Activated T-helper 1 cell treated with anti-CD3 and anti-CD28 coated beads, Interleukin-12 subunit alpha, Interleukin-12 subunit beta, Interleukin-2, Interleukin-4 antibody, amounts not matched to agents 30 ng/mL and 10 ng/mL and 1 ng/mL, durations not matched to agents 14 hours and 24 hours and 36 hours (primary cell): ENCODE measurements at places on chromosomes 1 and 21. TPM values are rescaled to one million over a fixed set of nuclear protein-coding genes. Genes with fewer than 3 reads are reported as not detected.

INSRR gene
- total RNA-seq: 0.65 and 0.78 TPM in 2 replicates

PCP4 gene
- total RNA-seq: not detected in 2 replicates

DNA sequence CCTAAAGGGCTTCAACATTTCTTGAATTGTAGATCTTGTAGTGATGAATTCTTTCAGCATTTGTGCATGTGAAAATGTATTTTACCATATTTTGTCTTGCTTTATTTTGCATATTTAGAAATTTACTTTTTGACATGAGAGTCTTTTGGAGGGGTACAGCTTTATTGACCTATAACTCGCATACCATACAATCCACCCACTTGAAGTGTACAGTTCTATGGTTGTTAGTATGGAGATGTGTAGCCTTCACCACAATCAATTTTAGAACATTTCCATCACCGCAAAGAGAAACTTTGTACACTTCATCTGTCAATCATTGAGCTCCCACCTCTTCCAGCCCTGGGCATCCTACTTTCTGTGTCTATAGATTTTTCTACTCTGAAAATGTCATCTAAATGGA is 7.2 kb upstream of the MIA3 start:
- no peak for DNase-seq

DNA sequence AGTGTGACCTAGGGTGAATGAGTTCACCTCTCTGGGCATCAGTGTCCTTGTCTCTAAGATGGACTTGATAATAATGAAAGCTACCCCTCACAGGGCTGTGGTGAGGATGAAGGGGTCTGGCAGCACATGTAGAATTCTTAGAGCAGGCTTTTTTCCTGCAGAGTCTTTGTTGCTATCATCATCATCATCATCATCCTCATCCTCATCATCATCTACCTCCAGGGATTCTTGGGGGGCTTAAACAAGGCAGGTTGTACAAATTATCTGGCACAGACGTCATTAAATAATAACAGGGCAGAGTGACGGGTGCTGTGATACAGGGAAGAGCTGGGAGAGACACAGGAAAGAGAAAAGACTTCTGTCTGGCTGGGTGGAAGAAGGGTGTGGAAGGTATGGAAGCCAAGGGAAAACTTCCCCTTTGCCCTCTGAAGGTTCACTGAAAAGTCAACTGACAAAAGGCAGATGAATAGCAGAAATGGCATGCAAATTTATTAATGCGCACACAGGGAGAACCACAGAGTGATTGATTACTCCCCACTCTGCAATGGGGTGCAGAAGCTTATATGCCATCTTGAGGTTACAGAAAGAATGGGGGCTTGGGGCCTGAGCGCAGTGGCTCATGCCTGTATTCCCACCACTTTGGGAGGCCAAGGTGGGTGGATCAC is 17.0 kb upstream of the SLC2A1 start:
- no peak for DNase-seq

GRCh38 chr1:99083338-99083737 is 78.7 kb upstream of the PLPPR5 start:
- no peak for DNase-seq

TNFRSF8 gene
- 26.9 and 27.9 TPM in 2 replicates for total RNA-seq

FHAD1 gene
- total RNA-seq: not detected in 2 replicates

- DNase-seq: no peak
These were observed 1814.0 kb downstream of the PLA2G4A start for GRCh38 chr1:188642704-188643103.

DNA sequence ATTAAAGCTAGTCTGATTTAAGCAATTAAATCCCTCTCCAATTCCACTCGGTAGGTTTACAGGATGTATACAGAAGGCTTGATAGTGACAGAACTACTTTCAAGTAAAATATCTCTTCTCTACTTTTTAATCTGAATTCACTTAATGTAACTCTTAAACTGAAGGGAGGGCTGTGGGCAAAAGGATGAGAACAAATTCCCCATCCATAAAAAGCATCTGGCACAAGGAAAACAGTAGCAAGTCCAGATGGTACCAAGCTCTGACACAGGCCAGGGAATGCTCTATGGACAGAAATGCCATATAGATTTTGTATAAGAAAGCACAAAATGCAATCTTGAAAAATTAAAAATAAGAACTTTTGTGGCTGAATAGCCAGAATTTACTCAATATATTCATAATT is 53.1 kb upstream of the USH2A start:
- no peak for DNase-seq

DNA sequence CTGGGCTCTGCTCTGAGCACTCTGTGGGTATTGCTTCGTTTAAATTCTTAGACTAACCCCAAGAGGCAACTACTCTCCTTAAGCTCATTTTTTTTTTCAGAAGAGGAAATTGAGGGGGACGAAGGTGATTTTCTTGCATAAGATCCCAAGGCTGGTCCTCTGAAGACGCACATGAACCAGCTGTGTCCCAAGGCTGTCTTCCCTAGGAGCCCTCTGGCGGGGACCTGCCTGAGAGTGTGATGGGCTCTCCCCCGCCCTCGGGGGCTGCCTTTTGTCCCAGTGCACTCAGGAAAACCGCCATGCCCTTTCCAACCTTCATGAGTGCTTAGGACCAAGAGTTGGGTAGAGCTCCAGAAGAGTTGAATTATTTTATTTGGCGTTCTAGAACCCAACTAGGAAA is 21.7 kb downstream of the UMODL1 start:
- no peak for DNase-seq

GRCh38 chr1:179807691-179808485 is 64.8 kb downstream of the FAM163A start:
- no peak for DNase-seq

CHIT1 gene
- 0.15 and 0.52 TPM in 2 replicates for total RNA-seq

CD84 gene
- 16.3 and 17.2 TPM in 2 replicates for total RNA-seq

LCE1C gene
- total RNA-seq: not detected in 2 replicates

GRCh38 chr1:68377098-68377497 is 72.7 kb downstream of the RPE65 start:
- no peak for DNase-seq

DNA sequence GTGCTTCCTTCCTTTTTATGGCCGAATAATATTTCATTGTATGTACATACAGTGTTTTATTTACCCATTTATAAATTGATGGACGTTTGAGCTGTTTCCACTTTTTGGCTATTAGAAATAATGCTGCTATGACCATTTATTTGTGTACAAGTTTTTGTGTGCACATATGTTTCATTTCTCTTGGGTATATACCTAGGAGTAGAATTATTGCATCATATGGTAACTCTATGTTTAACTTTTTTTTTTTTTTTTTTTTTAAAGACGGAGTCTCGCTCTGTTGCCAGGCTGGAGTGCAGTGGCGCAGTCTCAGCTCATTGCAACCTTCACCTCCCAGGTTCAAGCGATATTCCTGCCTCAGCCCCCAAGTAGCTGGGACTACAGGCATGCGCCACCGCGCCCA is 19.0 kb downstream of the SDHC start:
- DNase-seq: no peak

KRTAP27-1 gene
- total RNA-seq: not detected in 2 replicates
